ENCODE measurements at places on chromosomes 4 and X.

DNA sequence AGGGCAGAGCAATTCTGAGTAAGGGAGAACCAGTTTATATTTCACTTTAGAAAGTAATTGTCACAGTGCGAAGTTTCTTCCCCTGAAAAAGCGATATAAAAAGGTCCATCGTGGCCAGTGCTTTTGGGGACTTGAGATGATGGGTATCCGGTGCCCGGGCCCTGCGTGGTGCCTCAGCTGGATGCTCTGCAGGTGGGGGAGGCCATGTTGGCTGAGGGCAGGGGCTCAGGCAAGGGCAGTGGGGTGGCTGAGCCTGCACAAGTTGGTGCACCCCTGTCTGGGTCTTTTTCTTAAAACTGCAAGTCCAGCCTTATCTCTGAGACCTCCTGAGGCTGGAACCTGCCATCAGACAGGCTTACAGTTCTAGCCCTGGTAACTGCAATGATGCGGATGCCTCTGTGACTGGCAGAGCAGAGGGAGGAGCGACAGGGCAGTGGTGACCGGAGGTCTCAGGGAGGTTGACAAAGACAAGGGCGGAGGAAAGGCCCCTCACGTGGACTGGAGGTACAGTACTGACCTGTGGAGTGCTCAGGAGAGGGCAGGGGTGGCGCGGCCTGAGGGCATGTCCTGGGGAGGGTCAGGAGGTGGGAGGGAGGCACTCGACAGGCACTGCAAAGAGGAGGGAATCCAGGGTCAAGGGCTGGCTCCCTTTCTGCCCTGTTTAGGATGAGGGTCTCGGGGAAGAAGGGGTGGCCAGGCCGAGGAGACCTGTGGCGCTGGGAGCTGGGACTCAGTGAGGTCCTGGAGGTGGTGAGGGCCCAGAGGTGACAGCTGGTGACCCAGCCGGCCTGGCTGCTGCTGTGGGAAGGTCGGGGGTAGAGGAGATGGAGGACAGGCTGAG lies 1.8 kb downstream of the RGS12 start:
- DNase-seq: no peak

DNA sequence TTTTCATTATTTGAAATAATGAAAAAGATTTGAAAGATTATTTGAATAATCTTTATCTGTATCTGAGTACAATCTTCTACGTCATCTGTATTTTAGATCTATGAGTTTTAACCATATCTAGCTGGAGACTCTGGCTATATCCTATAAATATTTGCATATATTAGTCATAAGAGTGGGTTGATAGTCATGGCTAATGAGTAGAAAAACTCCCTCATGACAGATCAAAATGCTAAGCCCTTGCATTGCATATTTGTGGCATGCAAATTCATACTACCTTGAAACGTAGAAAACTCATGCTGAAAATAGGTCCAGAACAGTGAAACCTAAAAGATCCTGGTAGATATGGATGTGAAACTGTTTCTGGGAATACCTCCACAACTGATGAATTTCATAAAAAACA lies 291.3 kb downstream of the GALNTL6 start:
- DNase-seq: no peak

DNA sequence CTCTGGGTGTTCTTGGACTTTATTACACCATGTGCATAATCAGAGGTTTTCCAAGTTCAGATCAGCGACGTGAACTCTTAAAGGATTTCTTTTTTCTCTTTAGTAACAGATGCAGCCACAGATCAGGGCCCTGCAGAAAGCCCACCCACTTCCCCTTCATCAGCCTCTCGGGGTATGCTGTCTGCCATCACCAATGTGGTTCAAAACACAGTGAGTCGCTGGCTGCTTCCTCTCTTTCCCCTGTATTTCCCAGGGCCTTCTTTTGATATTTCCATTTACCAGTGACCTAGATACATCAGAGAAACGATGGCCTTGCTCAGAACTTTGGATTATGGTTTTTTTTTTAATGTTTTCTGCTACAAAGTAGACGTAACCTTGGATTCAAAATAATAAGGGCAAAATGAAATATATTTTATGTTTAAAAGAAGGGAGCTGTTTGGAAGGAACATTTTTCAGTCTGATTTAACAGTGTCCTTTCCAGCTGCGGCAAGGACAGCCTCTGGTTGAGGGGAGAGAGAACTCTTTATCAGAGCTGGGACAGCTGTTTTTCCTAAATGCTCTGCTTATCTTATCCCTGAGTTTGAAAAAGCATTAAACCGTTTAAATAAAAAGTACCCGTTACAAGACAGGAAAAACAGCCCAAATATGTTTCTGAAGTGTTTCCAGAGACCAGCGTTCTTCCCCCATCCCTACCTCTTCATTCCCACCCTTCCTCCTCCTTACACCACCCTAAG lies 38.2 kb downstream of the FAM114A1 start:
- no peak for DNase-seq

GRCh38 chr4:8741513-8742226 lies 130.0 kb downstream of the HMX1 start:
- no peak for DNase-seq

DNA sequence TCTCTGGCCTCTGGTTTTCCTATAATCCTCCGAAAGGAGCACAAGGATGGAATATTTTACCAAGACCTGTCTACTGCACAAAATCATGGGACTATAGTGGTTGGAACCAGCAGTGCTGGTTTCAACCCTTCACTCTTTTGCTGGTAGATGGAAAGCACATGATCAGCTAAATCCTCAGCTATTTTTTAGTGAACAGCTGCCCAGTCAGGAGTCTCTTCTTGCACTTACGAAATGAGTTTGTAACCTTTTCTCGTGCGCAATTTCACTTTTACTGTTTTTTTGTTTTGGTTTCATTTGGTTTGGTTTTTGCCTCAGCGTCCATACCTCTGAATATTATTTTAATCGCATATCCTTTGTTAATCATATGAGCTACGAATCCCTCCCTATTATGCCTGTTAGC lies 418.5 kb upstream of the CPEB2 start:
- no peak for DNase-seq

- DNase-seq: no peak
These were observed 179.7 kb downstream of the STIM2 start for GRCh38 chr4:27040356-27040755.

DNA sequence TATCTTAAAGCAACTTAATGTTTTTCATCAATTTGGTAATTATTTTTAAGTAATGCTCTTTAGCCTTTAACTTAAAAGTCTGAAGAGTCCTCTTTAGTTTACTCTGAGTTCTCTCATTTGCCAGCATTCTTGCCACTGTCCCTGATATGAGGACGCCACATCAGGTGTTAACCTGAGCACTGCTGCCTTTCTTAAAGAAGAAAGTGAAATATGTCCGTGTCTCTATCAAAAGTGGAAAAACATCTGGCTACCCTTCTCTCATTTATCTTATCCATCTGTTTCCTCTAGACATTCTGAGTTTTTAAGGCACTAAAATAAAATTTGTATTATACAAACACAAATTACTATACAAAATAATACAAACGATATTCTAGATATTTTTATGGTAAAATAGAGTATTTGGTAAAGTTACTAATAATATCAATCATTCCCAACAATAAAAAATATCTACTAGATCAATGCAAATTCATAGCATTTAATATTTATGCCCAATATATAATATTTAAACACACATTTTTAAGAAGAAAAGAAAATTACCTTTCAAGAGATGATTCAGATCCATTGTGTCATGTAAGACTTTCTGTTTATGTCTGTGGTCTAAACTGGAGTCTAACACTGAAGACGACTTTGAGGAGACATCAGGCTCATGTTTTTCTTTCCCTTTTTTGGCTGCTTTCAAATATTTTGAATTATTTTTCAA lies 14.0 kb downstream of the CFAP97 start:
- no peak for DNase-seq

DNA sequence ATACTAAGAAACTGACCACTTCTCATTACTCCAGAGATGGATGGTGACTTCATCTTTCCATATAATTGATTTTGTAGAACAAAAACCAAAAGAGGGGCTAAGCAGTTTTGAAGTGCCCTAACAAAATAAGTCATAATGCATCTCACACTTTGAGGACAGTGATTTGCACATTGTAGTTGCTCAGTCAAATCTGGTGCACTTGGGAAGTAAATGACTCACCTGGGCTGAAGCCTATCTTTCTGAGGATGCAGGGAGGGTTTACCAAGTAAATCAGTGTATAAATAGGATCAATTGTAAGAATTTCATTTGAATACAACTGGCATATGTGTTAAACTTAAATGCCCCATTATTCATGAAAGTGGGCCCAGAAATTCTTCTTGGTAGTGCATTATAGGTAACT lies 134.2 kb downstream of the DCLK2 start:
- DNase-seq: no peak

GRCh38 chrX:154791939-154792338 lies 13.3 kb downstream of the MPP1 start:
- DNase-seq: no peak

DNA sequence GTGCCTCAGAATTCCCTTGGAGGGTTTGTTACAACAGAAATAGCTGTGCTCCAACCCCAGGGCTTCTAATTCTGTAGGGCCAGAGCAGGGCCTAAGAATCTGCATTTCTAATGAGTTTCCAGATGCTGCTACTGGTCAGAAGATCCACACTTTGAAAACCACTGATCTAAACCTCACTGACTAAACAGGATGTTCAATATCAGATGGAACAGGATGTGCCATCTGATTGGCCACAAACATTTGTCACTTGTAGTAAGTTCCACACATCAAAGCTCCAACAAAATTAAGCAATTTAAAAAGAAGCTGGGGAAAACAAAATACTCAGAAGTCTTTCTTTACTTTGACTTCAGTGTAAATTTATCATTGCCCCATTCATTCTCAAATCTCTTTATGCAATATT lies 14.3 kb downstream of the CASK start:
- peak; percentile 57 for DNase-seq

- no peak for DNase-seq
These were observed 68.0 kb downstream of the TMA16 start for GRCh38 chr4:163562496-163562895.

DNA sequence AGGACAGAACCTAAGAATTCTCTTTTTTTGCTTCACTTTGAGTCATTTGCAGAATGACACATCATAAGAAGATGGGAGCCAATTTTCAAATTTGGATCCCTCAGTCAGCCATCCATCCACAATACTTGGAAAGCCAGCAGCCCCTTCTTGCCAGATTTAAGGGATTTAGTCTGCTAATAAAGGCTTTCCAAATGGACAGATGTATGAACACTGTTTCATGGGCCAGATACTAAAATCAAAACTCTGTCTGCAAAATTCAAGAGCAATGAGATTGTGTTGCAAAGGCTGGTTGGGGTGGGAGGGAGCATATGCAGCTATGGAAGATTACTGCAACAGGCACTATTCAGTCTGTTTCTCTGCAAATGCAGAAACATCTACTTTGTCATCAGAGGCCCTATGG lies 37.7 kb upstream of the KCNIP4 start:
- DNase-seq: no peak

DNA sequence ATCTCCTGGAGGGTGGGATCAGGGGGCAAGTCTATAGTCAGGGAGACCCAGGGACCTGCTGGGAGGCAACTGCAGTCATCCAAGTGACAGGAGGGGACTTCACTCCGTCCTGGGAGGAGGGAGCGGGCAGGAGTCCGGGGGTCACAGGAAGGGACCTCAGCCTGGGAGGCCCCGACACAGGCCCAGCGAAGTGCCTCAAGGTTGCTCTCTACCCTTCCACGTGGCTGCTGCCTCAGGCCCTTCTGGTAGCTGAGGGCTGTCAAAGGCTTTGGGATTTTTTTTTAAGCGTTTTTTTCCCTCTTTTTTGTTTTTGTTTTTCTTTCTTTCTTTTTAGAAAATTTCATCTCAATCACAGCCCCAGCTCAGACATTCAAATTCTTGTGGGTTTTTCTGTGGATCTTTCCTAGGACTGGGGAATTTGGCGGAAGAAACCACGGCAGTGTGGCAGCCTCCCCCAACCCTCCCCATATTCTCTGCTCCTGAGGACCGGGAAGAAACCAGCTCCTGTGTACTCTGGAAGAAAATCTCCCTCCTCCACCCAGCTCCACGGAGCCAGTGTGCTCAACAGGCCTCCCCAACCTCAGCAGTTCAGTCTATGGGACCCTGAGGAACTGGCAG lies 1.4 kb upstream of the HAUS7 start:
- no peak for DNase-seq

- DNase-seq: peak; percentile 46
These were observed 8.2 kb upstream of the ZRSR2 start for GRCh38 chrX:15781961-15782699.

GRCh38 chr4:8184061-8184460 lies 15.0 kb upstream of the SH3TC1 start:
- DNase-seq: no peak

DNA sequence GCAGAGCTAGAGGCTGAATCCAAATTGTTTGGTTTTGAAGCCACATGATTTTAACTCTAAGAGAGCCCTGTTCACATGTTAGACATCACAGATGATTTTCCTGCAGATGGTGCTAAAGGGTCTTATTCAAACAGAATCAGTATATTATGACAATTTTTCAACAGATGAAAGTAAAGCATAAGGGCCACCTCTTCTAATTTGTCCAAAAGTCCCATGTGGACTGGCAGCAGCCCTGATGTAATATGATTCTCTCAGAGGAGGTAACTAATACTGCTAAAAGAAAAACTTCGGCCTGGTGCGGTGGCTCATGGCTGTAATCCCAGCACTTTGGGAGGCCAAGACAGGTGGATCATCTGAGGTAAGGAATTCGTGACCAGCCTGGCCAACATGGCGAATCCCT lies 26.0 kb upstream of the SETD7 start:
- no peak for DNase-seq
